ENCODE measurements at places on chromosomes 7 and 10. TPM values are rescaled to one million over a fixed set of nuclear protein-coding genes. Genes with fewer than 3 reads are reported as not detected.

The ASAH2 gene
- total RNA-seq = 0.51 TPM

GRCh38 chr10:86688398-86688921 lies 20.1 kb downstream of the LDB3 start:
- DNase-seq = peak; percentile 77

GRCh38 chr7:38142736-38143135 lies 35.3 kb upstream of the STARD3NL start:
- DNase-seq = no peak

The ASB10 gene
- total RNA-seq = not detected

The ITGA8 gene
- 1.3 TPM for total RNA-seq

DNA sequence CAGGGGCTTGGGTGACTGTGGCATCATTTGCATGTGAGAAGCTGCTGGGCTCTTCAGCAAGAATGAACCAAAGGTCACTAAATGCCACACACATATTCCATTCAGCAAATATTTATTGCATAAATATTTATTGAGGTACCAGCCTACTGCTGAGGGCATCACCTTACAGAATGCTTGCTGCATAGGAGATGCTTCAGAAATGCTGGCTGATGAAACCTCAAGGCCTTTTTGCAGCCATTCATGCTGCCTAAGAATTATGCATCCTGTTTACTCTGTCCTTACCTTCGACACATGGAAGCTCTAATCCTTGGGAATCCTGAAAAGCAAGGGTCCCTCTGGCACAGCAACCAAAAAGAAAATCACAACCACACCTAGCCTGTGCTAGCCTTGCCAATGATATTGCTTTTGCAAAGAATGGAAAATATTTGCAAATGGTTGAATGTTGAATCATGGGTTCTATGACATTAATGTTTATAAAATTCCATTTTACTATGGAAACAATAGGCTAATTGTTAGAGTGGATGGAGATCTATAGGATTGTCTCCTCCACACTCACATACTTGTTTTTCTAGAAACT lies 79.6 kb downstream of the PCGF5 start:
- no peak for DNase-seq

GRCh38 chr7:128366300-128366699 lies 4.8 kb upstream of the PRRT4 start:
- DNase-seq = no peak

DNA sequence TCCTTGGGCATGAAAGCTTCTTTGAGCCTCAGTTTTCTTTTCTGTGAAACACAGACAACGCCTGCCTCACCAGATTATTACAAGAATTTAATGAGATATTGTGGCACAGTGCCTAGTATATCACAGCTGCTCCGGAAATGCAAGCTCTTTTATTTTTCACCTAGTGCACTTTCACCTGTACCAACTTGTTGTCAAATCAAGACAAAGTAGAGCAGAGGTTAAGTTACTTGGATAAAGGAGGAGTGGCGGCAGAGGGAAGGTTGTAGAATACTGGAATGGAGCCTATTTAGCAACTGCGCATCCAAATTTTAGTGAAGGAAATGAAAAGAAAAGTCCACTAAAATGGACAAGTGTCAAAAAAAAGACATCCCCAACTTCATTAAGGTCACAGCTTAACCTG lies 54.9 kb upstream of the RHOBTB1 start:
- no peak for DNase-seq

- no peak for DNase-seq
Observed at GRCh38 chr7:81404669-81405068, 365.2 kb downstream of the HGF start.

- DNase-seq = peak; percentile 82
Observed at GRCh38 chr10:69362471-69362954, 54.2 kb downstream of the TACR2 start.

DNA sequence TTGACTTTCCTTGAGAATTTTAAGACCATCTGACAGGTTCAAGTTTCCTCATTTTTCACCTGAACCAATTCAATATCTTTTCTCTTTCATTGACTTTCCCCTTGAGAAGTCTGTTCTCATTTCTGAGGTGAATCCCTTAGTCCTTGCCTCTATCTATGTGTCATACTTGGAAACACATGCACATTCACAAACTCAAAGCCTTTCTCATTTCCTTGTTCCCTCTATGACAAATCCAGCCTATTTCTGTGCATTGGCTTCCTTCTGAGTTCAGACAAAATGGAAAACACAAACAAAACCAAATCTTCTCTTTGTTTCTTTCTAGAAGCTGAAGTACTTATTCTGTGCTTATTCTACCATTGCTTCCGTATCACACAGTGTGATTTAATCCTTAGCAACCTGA lies 13.8 kb downstream of the PTTG1IP2 start:
- no peak for DNase-seq

The PDE1C gene
- total RNA-seq = 27.6 TPM

The PPP1R17 gene
- not detected for total RNA-seq

The MEIG1 gene
- 0.26 TPM for total RNA-seq

Data from fibroblast of lung (primary cell).